Right atrium auricular region (tissue), 2 donors: ENCODE measurements at places on chromosomes 7 and 10. TPM values are rescaled to one million over a fixed set of nuclear protein-coding genes. Genes with fewer than 3 reads are reported as not detected.

The EGFR gene
- total RNA-seq = 22.5 TPM

The COL17A1 gene
- 6.2 TPM for total RNA-seq

The STEAP4 gene
- 9.6 TPM for total RNA-seq

The MYO1G gene
- 2.2 TPM for total RNA-seq

The MMP21 gene
- total RNA-seq = 0.67 TPM

The FXYD4 gene
- not detected for total RNA-seq

The GRID1 gene
- 0.37 TPM for total RNA-seq

The AMPH gene
- 5.3 TPM for total RNA-seq

The AGMO gene
- 0.48 TPM for total RNA-seq

The AQP1 gene
- 353 TPM for total RNA-seq

The PDLIM1 gene
- 130 TPM for total RNA-seq

The CPA4 gene
- 6.0 TPM for total RNA-seq

The OGDHL gene
- total RNA-seq = 5.2 TPM

The HOXA1 gene
- not detected for total RNA-seq

The PRPS1L1 gene
- total RNA-seq = not detected

The GPR37 gene
- total RNA-seq = 1.1 TPM

The PLEKHS1 gene
- not detected for total RNA-seq

The BMS1 gene
- 10.5 TPM for total RNA-seq

The RNF148 gene
- 0.74 TPM for total RNA-seq

The CELF2 gene
- total RNA-seq = 69.4 TPM

The SVOPL gene
- total RNA-seq = not detected

The VWDE gene
- 14.4 TPM for total RNA-seq

The BTBD16 gene
- total RNA-seq = not detected

The MYH16 gene
- not detected for total RNA-seq

The SRRM3 gene
- 17.5 TPM for total RNA-seq

The RPEL1 gene
- total RNA-seq = not detected

The ZPBP gene
- not detected for total RNA-seq

The TMEM130 gene
- 1.1 TPM for total RNA-seq

The GTF2IRD1 gene
- total RNA-seq = 16.5 TPM

The ZNF425 gene
- total RNA-seq = 1.3 TPM

The TAS2R41 gene
- total RNA-seq = not detected

The NPSR1 gene
- not detected for total RNA-seq

The WDR86 gene
- total RNA-seq = 1.6 TPM

The GJD4 gene
- not detected for total RNA-seq

The CADPS2 gene
- total RNA-seq = 19.9 TPM

The SPACDR gene
- not detected for total RNA-seq

The SFRP4 gene
- total RNA-seq = 11.9 TPM

The SLC16A9 gene
- 1.5 TPM for total RNA-seq
